ENCODE measurements at places on chromosomes 7 and 10. TPM values are rescaled to one million over a fixed set of nuclear protein-coding genes. Genes with fewer than 3 reads are reported as not detected.

DNA sequence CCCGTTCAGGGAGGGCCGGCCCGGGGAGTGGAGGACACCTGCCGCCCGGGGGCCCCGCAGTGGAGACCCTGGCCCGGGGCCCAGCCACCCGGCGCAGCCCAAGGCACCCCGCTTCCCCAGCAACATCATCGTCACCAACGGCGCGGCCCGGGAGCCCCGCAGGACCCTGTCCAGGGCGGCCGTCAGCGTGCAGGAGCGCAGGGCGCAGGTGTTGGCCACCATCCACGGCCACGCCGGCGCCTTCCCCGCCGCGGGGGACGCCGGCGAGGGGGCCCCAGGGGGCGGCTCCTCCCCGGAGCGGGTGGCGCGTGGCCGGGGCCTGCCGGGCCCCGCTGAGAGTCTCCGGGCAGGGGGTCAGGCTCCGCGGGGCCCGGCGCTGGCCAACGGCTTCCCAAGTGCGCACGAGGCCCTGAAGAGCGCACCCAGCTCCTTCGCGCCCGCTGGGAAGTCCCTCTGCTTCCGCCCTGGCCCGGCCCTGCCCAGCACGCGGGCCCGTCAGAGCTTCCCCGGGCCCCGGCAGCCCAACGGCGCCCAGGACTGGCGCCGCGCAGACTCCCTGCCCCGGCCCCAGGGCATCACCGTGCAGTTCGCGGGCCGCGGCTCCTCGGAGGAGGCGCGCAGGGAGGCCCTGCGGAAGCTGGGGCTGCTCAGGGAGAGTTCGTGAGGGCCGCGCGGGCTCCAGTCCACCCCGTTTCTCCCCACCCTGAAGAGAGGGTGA, 46.7 kb downstream of the PROSER2 start:
- no peak for DNase-seq

DNA sequence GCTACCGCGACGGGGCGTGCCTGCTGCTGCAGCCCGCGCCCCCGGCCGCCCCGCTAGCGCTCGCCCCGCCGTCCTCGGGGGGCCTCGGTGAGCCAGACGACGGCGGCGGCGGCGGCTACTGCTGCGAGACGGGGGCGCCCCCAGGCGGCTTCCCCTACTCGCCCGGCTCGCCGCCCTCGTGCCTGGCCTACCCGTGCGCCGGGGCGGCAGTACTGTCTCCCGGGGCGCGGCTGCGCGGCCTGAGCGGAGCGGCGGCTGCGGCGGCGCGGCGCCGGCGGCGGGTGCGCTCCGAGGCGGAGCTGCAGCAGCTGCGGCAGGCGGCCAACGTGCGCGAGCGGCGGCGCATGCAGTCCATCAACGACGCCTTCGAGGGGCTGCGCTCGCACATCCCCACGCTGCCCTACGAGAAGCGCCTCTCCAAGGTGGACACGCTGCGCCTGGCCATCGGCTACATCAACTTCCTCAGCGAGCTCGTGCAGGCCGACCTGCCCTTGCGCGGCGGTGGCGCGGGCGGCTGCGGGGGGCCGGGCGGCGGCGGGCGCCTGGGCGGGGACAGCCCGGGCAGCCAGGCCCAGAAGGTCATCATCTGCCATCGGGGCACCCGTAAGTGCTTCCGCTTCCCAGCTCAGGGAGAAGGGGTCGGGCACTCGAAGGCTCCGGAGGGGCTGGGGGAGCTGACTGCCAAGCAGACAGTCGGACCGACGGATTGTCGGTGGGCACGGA, 761 bp downstream of the PTF1A start:
- DNase-seq: no peak

DNA sequence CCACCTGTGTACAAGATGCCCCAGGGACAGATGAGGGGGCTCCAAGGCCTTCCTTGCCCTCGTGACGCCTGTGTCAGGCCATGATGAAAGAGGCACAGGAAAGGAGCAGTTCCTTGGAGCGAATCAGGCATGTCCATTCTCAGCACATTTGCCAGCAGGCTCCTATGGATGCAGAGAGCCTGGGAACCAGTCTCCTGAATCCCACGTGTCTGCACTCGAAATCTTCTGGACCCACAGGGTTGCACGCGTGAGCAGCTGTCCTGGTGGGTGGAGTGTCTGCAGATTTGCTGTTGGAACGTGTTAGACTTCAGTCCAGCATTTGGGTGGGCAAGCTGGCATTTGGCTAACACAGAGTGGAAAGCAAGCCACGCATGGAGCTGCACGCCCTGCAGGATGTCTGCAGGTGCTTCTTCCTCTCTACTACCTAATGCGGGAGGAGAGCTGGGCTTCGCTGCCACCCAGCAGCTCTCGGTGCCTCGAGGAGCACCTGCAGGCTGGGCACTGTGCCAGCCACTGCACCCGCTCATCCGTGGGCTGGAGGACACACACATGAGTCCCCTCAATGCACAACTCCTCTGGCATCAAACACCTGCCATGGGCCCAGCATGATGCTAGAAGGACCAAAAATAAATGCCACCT, 140.7 kb downstream of the PAXIP1 start:
- DNase-seq: no peak

- no peak for DNase-seq
Observed at GRCh38 chr10:125375210-125375609, 214.8 kb upstream of the CTBP2 start.

GRCh38 chr7:18828994-18829857, 288.2 kb downstream of the TWIST1 start:
- no peak for DNase-seq

SNCG gene
- total RNA-seq: not detected

GRCh38 chr7:30873656-30874055, 38.0 kb upstream of the AQP1 start:
- DNase-seq: no peak

TAS2R41 gene
- total RNA-seq: 3.4 TPM

COL17A1 gene
- total RNA-seq: not detected

- no peak for DNase-seq
Observed at GRCh38 chr10:93973748-93974445, 19.8 kb upstream of the PLCE1 start.

FAM170B gene
- not detected for total RNA-seq

- DNase-seq: no peak
Observed at GRCh38 chr7:137656850-137657232, 189.9 kb downstream of the DGKI start.

DNA sequence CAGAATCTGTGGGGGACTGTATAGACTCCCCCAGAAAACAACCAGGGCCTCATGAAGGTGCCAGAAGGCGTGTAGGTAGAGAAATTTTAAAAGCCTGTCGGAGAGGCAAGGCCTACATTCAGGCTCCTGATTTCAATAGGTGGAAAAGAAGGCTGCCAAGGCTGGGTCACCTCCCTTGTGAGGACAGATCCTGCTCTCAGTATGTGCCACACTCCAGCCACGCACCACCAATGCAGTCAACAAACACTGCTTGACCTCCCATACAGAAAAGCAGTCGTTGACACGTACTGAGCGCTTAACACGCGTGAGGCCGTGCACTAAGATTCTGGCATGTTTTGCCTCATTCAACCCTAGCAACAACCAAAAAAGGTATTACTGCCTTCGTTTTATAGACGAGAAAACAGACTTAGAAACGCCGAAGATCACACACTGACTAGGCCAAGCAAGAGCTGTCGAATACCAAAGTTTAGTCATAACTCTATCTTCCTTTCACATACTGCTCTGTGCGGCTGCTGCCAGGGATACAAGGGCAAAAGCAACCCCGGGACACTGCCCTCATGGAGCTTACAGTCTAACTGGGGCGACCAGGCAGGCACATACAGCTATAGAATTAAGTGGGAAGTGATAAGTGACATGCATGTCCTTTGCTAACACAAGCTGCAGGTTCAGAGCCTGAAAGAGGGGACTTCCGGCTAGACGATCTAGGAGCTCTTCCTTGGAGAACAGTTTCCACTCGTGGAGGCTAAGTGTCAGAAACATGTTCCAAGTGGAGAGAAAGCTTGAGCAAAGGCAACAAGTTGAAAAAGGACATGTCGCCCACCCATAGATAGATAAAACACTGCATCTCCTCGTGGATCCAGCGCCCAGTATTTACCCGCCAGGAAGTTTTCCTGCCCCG, 797 bp upstream of the NKX2-3 start:
- DNase-seq: no peak

GRCh38 chr10:63799521-63800300, 278.5 kb downstream of the REEP3 start:
- no peak for DNase-seq

DNA sequence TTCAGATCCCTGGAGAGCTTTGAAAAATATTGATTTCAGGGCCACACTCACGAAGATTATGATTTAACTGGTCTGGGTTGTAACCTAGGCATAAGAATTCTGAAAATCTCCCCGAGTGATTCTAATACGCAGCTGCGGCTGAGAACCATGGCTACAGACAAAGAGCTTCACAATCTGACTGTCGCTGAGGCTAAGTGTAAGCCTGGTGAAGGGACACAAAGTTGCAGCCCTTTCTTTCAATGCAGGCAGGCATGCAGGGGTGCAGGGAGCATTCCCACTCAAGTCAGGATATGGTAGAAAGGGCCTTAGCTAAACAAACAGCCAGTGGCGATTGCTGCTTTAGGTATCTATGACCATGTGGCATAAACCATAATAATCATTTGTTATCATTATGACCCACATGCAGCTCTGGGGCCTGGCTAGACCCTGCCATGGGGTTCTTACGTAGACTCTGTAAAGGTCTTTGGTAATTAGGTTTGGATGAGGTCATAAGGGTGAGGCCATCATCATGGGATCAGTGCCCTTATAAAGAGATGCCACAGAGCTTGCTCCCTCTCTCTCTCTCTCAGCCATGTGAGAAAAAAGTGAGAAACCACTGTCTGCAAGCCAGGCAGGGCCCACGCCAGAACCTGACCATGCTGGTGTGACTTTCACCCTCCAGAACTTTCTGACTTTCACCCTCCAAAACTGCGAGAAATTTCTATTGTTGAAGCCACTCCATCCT, 88.4 kb upstream of the LANCL2 start:
- DNase-seq: no peak

GRCh38 chr10:5549462-5550249, 24.9 kb downstream of the CALML3 start:
- no peak for DNase-seq

- DNase-seq: peak; percentile 39
Observed at GRCh38 chr10:21732067-21732772, 198.2 kb downstream of the MLLT10 start.

CCDC172 gene
- not detected for total RNA-seq

SPRN gene
- total RNA-seq: not detected

- DNase-seq: no peak
Observed at GRCh38 chr7:143484119-143484518, 6.4 kb downstream of the TAS2R41 start.

GRCh38 chr10:49568235-49568634, 29.3 kb upstream of the ERCC6 start:
- DNase-seq: no peak

GRCh38 chr10:62036186-62037081, 134.9 kb downstream of the ARID5B start:
- DNase-seq: no peak

DNA sequence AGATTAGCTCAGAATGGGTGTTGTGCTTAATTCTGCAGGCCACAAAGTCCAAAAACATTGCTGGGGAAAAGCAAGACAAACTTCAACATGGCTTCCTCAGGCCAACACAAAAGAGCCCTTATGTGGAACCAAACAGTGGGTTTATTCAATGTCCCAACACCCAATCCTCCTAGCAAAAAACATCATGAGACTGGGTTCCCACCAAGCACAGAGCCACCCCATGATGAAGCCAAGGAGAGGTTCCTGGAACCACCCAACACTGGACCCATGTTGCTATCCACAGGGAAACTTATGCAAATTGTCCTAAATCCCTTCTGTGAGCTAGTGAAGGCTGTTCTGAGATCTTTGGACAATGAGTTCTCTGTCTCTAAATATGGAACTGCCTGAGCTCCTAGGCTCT, 24.0 kb downstream of the SLC25A13 start:
- no peak for DNase-seq

Measured in naive thymus-derived CD4-positive, alpha-beta T cell (primary cell).